ENCODE measurements at places on chromosomes 16 and 17.

DNA sequence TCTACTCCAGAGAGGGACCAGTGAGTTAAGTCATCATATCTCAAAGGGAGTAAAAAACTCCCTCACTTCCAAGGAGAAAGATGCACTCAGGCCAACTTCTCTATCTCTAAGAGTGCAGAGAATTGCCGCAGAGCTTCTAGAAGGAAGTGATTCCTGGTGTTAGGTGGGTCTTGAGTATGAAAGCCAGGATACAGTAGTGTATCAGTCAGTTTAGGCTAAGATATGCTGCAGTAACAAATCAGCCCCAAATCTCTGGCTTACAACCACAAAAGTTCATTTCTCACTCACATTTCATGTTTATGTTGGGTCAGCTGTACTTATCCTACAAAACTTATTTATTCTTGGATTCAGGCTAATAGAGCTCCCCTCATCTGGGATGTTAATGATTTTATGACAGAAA lies 106.3 kb downstream of the HS3ST4 start:
- no peak for DNase-seq

DNA sequence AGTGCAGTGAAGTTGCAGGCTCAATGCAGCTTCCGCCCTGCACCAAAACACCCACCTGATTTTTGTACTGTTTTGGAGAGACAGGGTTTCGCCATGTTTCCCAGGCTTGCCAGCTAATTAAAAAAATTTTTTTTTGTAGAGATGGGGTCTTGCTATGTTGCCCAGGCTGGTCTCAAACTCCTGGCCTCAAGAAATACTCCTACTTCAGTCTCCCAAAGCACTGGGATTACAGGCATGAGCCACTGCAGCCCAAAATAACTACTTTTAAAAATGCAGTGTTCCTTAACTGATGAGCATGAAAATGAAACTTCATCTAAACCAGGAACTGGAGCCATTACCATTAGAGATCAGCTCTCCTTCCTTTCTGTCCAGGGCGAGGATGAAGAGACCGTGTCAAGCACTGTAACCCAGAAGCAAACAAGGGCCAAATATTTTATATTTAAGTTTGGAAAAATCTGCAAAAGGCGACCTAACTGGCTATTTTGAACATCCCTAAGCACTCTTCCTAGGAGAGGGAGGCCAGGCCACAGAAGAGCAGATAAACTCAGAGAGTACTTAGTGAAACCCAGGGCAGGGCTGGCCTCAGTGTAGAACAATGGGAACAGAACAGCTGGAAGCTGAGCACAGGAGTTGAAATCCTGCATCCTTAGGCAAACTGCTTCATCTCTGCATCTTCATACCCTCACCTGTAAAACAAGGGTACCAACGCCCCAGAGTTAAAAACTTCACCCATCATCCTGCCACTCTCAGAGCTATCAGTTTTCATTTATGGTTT lies 24.0 kb downstream of the CREBBP start:
- DNase-seq: no peak

DNA sequence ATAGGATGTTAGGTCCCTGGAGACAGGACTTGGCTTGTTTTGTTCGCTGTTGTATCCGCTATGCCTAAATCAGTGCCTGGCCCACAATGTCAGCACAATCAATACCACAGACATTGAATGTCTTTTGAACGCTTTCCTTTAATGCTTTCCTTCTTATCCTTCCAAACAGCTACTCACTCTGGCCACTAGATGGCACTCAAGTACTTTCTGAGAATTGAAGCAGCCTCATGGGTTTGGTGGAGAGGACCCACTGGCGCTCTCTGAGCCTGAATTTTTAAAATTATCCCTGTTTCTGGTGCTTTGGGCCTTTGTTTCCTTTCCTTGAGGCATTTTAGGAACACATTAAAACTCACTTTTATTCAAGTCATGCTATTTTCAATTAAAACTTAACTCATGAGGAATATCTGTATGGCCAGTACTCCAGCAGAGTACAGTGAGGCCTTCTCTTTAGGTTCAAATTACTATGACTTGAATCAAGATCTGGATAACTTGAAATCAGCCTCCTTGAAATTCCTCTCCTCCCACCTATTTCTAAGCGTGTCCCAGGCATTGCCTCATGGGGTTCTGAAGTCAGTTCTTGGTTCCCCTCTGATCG lies 3.2 kb upstream of the NLRP1 start:
- no peak for DNase-seq

DNA sequence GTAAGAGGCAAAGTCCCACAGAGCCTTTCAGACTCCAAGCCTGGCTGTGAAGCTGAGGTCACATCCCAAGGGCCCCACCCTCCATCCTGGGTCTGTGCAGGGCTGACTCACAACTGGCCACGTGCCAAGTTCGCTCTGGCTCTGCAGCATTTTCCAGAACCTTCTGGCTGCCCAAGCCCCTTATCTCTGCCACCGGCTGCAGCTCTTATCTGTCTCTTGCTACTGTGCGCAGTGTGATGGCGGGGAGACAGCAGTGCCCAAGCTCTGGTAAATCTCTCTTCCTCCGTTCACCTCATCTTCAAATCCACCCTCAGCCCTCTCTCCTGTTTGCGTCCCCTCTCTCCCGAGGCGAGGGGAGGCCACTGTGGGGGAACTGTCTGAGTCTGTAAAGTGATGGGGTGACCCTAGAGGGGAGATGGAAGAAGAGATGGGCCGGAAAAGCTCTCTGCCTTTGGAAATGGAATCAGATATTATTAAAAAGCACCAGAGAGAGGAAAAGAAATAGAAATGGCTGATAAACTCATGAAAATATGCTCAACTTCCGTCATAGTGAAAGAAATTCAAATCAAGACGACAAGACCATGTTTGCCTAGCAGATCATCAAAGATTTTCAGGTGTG lies 162.7 kb upstream of the CDC42EP4 start:
- peak; percentile 27 for DNase-seq

DNA sequence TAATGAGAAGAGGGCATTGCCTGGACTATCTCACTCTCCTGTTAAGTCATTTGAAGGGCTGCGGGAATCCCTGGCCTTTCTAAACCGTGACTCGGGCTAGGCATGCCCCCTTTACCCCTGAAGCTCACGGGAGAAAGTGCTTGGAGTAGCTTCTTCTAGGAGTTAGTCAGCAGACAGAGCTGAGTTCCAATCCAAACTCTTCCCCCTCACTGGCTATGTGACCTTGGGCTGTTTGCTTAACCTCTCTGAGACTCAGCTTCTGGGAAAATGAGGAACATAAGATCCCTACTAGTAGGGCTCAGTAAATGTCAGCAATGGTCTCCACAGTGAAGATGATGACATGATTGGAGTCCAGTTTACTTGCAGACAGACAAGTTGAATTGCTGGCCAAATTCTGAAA lies 5.7 kb upstream of the B9D1 start:
- DNase-seq: no peak

DNA sequence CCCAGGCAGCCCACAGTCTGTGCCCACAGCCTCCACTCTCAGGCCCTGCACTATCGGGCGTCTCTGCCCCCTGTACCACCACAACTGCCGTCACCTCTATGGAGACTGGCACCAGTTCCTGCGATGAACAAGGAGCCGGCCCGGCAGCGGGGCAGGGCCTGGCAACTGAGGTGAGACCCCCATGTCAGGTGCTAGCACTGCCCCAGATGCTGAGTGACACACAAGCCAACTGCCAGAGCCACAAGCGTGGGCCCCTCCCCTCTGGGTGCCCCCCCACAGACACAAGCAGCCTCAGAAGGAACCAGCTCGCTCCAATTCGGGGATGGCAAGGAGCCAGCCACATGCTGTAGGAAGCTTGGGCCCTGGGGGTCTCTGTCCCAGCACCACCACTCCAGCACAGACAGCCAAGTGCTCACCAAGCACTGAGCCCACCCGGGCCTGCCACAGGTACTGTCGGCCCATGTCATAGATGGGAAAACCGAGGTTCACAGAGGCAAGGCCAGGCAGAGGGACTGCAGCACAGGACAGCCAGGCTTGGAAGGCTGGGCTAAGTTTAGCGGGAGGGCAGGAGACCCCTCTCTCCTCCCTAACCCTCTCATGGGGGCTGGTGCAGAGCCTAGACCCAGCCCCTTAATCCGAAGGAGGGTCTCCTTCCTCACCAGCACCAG lies 1.5 kb upstream of the PVALEF start:
- no peak for DNase-seq

- DNase-seq: no peak
These were observed 26.5 kb downstream of the DUSP14 start for GRCh38 chr17:37516127-37516571.

DNA sequence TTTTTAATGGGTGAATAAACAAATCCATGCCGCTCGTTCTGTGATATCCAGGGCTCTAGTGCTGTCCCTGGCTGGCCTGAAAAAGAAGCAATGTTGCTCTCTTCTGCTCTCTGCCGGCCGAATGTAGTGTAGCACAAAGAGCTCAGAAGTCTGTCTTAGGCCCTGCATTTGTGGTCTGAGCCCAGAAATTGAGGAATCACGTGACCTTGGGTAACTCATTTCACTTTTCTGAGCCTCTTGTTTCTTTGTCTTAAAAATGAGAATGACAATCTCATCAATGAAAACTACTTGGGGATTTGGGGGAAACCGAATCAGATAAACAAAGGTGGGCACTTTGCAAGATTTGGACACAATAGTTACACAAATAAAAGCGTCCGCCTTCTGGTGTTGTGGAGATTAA lies 381.6 kb upstream of the ASIC2 start:
- DNase-seq: peak; percentile 38

DNA sequence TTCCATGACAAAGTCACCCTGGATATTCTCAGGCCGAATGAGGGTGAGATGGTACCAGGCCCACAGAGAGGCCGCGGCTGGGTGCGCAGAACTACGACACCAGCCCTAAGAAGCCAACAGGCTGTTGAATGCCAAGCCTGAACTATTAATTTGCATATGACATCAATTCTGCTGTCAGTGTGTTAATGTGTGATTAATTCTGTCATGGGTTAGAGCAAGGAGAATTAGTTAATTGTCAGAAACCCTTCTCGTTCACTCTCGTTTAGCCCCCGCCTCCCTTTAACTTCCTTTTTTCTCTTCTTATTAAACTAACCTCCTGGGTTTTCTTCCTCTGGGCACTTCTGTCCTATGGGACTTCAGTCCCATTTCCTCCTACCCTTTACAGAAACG lies 123.4 kb downstream of the ZFHX3 start:
- no peak for DNase-seq

DNA sequence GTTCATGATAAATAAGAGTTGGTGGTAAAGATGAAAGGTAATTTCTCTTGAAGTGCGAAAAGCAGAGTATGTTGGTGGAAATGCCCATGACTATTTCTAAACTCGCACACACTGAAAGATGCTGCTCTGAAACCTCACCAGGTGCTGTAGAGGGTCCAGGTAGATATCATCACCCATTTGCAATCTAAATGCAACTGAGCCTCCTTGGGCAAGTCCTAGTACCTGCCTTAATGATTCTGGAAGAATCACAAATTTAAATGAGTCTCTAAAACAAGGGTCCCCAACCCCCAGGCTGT lies 5.9 kb upstream of the MMD start:
- no peak for DNase-seq

- DNase-seq: no peak
These were observed 76.9 kb upstream of the ZFHX3 start for GRCh38 chr16:73124665-73125375.

DNA sequence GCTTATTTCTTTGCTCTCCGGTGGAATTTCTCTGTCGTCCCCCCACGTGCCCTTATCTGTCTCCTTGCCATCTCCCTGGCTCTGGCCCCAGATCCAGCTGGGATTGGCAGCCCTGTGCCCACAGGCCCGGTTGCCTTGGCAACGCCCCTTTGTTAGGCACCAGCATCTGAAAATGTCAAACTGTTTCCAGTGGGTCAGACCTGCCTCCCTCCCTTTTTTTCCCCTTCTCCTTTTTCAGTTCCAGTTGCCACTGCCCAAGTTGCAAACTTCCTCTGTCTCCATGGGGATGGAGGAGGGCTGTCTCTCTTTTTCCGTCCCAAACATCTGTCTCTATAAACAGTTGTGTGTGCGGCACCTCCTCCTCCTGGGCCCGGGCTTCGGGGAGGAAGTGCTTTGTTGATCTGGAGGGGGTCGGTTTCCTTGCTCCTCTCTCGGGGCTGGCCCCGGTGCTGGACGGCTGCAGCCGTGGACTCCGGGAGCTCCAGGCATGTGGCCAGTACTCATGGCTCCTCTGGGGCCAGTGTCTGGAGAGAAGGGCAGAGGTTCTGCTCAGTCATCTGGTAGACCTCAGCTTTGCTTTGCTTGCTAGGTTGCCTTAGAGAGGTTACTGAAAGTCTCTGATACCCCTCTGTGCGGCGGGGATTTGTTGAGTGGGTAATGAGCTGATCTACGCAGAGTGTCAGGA lies 35.3 kb downstream of the SOCS3 start:
- DNase-seq: peak; percentile 36

- no peak for DNase-seq
These were observed 85.9 kb downstream of the SNX29 start for GRCh38 chr16:12062343-12063003.

DNA sequence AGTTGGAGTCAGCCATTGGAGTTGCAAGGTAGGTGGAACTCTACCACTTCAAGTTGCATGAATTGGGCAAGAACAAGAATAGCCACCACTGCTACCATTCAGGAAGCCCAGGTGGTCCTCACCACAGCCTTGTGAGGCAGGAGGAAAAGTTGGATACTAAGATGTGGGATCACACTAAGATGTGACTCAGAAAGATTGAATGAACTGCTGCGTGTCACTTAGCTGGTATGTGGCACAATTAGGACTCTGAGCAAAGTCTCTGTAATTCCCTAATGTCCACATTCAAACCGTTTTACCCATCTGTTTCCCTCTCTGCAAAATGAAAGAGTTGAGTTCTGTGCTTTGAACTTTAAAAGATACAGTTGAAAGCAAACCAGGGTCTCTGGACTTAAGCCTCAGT lies 44.7 kb upstream of the HS3ST3A1 start:
- DNase-seq: no peak

DNA sequence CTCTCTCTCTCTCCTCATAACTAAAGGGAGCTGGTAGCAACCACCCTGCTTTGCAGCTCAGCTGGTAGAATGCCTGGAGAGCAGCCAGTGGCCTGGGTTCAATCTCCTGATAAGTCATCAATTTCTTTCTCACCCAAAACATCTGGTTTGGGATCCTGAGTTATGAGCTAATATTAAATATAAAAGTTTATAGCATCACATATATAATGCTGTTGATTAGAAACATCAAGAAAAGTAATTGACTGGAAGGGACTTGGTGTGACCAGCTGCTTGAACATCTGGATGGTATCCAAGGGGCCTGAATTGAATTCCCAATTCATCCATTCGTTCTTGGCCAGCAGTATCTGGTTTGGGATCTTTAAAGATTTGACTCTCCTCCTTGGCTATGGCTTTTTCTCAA lies 12.2 kb upstream of the ELAC2 start:
- no peak for DNase-seq
